ENCODE measurements at places on chromosomes 3 and 15.

GRCh38 chr3:152196782-152197181 lies 71.9 kb upstream of the MBNL1 start:
- no peak for DNase-seq

DNA sequence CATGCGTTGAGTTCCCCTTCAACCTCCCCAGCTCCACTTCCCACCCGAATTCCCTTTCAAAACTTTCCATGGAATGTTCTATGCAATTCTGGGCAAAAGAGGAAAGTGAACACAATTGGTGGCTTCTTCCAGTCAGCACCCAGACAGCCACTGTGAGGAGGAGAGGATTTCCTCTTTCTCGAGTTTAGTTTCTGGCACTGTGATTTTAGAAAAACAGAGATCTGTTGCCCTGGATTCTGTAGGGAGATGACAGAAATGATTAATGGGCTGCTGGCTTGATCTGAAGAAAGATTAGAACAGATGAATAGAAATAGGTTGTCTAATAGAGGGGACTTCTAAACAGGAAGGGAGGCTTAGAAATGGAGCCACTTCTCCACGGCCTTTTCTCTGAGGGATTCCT lies 172.0 kb downstream of the MCTP2 start:
- no peak for DNase-seq

DNA sequence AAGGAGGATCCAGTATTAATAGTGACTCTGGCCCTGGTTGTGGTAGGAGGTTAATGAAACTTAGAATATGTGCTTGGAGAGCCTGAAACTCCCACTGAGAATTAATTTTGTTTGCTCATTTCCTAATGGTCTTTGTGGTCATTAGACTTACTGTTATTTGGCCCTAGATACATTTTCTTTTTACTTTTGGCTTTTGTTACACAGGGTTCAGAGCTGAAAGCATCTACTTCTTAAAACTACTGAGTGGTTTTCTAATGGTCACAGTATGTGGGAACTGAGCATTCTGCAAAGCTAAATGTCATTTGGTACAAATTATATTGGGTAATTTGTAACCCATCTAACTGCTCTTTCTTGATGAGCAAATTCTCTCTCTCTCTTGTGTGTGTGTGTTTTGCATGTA lies 433.4 kb upstream of the IL12A start:
- DNase-seq, result no peak

- no peak for DNase-seq
These were observed 889.2 kb downstream of the PDCD6IP start for GRCh38 chr3:34687671-34688070.

DNA sequence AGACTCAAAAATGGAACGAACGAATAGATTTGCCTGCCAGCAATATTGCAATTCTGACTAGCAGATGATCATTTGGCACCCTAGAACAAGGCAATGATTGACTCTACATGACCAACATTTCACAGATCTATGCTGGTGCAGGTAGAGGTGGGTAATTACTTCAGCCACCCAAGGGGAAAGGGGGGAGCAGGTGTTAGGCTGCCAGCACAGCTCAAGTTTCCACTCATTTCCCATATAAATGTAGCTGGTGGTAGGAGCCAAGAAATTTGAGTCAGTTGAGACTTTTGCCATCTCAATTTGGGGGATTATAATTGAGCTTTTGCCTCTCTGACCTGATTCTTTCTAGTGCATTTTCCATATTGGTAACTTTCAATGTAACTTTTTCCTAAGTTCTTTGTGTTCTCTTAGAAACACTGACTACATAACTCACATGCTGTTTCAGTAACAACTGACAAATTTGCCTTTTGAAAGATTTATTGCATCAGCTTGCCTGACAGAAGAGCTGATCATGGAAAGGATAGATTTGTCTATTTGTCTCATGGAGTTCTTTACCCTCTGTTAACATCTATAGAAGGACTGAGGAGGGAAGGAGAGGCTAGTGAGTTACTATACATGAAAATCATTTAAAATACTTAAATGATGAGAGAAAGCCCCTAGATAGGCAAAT lies 902.5 kb downstream of the ZPLD1 start:
- no peak for DNase-seq

GRCh38 chr3:39378088-39378487 lies 5.1 kb upstream of the SLC25A38 start:
- peak; percentile 70 for DNase-seq

GRCh38 chr3:23826382-23827064 lies 20.8 kb downstream of the UBE2E1 start:
- DNase-seq, result no peak

DNA sequence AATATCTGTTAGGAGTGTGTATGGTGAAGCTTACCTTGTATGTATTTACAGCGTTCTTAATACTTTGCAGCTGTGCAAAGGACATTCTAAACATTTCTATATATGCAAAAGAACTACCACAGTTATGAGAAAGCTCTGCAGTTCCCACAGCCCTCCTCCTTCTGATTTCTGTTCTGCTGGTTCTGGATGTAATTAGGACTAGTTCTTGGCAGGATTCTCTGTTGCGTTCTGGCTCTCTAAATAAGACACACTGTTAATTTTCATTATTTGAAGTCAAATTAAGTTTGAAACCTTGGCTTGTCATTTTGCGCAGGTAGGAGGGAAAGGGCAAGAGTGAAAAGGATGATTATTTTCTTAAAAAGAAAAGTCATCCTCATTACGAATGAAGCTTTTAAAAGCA lies 76.4 kb downstream of the FNDC3B start:
- no peak for DNase-seq

GRCh38 chr3:47082519-47082918 lies 81.4 kb downstream of the SETD2 start:
- peak; percentile 31 for DNase-seq

DNA sequence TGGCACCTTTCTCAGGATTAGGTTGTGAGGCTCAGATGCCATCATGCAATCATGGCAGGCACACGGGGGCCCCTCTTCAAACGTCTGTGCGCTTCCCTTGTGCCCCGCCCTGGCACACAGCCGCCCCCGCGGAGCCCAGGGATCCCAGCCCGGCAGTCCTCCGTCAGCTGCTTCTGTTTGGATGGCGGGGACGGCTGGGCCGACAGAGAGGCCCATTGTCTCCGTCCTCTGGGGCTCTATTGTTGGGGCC lies 849 bp upstream of the HDAC11 start:
- no peak for DNase-seq

DNA sequence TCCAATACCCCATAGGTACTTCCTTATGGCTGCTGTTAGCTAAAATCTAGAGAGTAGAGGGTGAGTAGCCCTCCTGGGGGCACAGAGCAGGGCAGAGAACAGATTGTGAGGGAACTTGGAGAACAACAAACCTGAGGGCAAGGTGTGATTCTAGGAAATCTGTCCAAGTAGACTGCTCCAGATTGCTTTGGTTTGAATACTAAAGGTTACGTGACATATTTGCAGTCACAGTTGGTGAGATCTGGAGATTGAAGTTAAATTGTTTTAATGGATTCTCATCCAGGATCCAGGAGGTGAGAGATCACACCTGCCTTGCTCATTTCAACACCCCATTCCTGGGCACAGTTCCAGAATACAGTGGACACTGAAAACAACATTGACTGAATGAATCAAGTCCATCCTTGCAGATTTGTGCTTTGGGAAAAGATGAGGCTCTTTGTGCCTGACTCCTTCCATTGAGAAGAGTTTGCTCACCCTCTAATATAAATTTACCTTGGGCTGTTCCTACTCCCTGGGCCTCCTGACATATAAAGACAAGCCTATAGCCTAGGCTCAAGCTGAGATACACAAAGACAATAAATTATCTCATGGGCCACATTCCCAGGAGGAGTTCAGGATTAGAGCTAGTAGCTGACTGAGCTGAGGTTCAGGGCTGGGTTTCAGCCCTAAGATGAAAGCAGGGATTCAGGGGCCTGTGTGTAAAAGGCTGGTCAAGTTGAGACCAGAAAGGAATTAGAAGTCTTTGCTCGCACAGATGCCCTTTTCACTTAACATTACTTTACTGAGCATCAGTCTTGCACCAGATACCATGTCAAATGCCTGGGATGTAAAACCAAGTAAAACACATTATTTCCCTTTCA lies 400.9 kb upstream of the MCTP2 start:
- no peak for DNase-seq

DNA sequence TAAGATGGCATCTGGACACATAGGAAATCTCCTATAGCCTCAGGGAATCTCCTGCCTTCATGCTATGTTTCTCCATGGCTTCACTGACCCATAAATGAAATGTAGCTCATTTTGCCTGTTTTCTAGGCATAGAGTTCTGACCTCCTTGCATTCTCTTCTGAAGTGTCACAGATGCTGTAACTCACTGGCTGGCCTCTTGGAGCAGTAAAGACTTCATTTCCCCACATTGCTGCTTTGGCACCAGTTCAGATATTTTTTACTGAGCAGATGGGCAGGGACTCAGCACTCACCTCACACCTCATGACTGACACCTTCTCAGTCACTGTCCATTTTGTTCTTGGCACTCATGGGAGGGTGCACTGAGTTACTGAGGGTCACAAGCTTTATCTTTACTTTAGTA lies 286.7 kb upstream of the TGFBR2 start:
- DNase-seq, result no peak

DNA sequence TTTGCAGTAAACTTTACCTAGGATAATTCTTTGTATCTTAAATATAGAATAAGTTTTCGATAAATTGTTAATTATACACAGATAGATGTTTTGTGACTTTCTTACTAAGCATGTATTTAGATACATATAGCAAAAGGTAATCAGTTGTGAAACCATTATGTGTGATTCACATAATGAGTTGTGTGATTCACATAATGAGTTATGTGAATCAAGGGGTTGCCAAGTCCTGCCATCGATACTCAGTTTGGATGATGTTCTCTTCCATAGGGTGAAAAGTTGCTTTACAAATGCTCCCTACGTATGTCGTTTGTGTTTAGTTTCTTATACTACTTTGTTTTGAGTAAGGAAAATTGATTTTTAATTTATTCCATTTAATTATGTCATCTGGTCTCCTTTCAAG lies 682.1 kb downstream of the MECOM start:
- no peak for DNase-seq

- no peak for DNase-seq
These were observed 11.9 kb downstream of the ARRDC4 start for GRCh38 chr15:97972366-97972765.

- no peak for DNase-seq
These were observed 139.8 kb upstream of the PRR20G start for GRCh38 chr3:127427666-127428065.

- no peak for DNase-seq
These were observed 84.4 kb upstream of the RAD18 start for GRCh38 chr3:9047452-9048346.

DNA sequence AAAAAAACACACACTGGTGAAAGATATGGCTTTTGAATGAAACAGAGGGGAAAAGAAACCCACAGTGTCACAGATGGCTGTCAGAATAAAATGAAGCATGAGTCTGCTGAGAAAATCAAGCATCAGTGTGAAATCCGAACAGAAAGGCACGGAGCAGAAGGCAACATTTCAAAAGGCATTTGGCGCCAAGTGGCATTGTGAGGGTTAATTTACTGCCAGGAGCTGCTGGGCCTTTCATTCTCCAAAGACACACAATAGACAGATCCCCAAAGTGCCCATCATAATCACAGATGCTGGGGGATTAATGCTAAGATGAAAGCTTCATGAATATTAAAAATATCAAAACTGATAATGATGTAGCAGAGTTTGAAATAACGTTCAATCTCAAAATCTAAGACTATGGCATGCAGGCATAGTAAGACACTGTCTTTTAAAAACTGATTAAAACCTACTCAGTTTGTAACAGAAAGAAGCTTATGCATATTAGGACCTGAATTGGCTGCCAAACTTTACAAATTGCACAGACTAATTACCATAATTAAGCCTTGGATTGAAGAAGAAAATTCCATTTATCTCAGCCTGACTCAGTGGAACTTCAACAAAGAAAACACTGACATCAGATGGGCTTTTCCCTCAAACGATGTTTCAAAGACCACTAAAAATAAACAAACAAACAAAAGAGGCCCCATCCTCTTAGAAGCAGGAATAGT lies 589.2 kb downstream of the ROBO1 start:
- DNase-seq, result no peak

DNA sequence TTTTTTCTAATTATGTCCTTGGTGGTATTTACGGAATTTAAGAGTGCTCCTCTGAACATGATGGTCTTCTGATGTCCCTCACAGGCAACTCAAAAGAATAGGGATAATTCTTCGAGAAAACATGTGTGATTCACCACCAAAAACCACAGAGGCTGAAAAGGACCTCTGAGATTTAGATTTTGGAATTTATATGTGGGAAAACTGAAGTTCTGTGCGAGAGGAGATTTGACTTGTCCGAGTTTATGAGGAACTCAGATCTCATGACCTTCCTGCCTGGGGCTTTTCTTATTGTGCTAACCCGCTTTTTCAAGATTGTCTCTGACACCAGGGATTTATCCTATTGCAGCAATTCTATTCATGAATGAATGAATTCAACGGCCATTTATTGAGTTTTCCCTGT lies 142.4 kb downstream of the FAM43A start:
- DNase-seq, result no peak

GRCh38 chr3:140143367-140144069 lies 208.5 kb downstream of the CLSTN2 start:
- no peak for DNase-seq

- no peak for DNase-seq
These were observed 890.6 kb upstream of the NR2F2 start for GRCh38 chr15:95439922-95440376.

- no peak for DNase-seq
These were observed 34.7 kb downstream of the LEKR1 start for GRCh38 chr3:156860873-156861272.

- DNase-seq, result no peak
These were observed 14.7 kb upstream of the CLN6 start for GRCh38 chr15:68244235-68244634.

- no peak for DNase-seq
These were observed 88.7 kb upstream of the UBE2E2 start for GRCh38 chr3:23114432-23114831.

DNA sequence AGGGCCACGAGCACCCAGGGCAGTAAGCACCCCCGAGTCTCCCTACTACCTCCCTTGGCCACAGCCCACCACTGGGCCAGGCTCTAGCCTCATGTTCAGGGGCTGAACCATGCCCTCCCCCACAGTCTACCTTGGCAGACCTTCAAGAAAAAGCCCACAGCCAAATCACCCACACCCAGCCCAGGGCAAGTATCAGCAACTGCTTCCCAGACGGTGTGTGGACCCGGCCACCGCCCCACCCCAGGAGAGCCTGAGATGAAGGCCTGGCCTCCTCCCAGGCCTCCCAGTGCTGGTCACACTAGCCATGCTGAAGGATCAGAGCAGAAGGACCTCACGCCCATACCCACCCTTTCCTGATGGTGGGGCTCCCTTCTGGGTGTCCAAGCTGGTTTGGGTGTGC lies 92.0 kb upstream of the LINGO1 start:
- no peak for DNase-seq

DNA sequence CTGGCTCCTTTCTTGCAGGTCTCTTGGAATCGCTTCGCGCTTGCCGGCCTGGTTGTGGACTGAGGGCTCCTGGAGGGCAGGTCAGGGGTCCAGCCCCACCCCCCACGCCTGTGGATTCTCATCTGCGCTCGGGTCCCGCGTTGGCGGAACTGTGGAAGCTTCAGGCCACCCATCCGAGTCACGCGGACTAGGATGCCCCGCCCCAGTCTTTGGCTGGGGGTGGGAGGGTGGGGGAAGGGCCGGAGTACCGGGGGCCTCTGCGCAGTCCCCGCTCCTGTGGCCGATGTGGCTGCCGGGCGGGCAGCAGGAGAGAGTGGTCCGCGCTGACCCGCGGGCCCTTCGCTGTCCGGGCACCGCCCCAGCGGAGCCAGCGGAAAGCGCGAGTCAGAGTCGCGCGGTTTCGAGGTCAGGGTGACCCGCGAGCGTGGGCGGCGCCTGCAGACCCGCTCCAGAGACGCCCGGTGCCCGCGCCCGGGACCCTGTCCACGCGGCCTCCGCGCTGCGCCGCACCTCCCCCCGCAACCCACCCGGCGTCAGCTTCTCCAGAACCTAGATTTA lies 114.2 kb downstream of the KLF13 start:
- DNase-seq, result peak; percentile 46

- DNase-seq, result no peak
These were observed 31.8 kb downstream of the IRAK2 start for GRCh38 chr3:10196389-10197052.

All from GM10248 (cell line).